ENCODE measurements at places on chromosomes 5 and 9.

DNA sequence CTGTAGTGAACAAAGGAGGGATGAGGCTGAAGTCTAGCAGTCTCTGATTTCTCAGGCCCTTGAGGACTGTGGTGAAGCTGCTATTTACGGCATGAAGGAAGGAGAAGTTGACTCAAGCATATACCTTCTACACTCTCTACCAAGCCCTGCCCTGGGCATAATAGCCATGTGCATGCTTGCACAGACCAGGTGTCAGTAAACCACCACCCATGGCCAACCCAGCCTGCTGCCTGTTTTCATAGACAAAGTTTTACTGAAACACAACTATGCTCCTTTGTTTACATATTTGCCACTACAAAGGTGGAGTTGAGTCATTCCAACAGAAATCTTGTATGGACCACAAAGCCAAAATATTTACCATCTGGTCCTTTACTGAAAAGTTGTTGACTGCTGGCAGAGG, 126.9 kb downstream of the PAPPA start:
- no peak for DNase-seq

DNA sequence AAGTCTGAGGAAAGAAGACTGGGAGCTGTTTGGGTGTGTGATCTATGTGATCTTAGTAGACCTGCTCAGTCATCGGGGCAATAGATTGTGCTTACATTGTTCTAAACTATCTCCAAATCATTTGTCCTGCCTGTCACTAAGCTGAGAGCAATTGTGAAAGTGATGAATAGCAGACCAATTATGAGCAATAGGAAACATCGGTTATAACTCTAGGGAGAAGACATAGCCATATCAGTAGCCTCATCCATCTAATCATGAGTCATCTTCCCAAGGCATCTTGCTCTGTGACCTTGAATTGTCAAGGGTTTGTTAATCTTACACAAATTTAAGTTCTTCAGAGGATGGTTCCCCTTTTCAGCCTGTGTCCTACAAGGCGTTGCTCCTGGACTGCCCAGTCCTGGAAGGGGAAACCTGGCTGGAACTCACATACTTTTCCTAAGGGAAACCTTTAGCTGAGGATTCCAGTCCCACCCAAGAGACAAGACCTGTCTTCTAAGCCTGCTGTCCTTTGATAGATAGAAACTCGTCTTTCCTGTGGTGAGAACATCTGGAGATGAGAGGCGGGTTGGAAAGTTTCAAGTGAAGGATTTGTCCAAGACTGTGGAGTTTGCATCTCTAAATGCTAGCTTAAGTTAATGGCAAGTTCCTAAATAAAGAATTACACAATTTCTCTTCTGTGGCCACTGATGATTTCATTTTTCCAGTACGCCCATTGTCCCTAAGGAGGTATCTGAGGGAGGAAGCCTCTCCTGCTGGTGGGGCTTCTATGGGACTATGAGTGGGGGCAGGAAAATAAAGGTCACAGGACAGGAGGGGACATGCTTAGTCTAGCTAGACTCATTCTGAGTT, 53.9 kb upstream of the TRIM32 start:
- DNase-seq = no peak

DNA sequence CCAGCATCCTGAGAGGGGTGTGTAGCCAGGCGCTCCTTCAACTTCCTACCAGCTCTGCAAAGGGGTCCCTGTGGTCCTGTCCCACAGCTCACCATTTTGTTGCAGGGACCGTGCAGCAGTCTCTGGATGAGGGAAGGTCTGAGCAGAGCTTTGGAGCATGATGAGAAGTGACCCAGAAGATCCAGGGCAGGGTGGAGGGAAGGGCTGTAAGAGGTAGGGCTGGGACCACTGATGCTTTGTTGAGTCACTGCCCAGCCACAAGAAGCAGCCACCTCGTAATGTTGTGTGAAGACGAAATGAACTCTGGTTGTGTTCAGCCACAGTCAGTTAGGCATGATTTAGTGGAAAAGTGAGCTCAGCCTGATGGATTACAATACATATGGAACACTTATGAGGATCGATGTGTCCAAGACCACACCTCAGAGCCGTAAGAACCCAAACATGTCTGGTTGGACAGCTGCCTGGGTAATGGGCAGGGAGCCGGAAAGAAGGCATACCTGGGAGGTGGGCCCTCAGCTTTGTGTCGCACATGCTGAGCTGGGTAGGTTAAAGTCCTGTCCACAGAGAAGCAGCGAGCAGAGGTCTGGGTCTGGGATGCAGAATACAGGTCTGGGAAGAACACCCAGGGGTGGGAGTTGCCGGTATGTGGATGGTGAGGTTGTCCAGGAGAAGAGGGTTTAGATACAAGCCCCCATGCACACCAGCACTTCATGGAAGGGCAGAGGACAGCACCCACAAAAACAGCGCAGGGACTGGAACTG, 250.1 kb downstream of the GADD45G start:
- no peak for DNase-seq

- DNase-seq = no peak
Observed at GRCh38 chr9:37917801-37918664, 14.1 kb upstream of the SLC25A51 start.

DNA sequence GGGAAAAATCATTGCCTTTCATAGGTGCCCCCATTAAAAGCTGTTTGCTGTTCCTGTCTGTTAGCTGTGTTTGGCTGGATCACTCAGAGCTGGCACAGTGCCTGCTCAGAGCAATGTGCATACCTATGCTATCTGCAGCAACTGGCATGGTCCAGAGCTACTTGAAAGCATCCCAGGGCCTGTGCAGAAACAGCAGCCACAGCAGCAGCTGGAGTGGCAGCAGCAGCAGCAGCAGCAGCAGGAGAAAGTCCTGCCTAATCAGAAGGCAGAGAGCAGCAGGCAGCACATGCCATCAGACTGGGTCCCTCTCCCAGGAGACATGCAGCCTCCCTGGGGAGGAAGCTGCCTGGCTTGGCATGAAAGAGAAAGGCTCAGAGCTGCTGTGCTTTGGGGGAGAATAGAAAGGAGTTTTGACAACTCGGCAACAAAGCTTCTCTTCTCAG, 243.8 kb upstream of the WWC1 start:
- DNase-seq = no peak

- DNase-seq = no peak
Observed at GRCh38 chr9:100375658-100376057, 22.9 kb upstream of the TEX10 start.
